ENCODE measurements at places on chromosomes 11 and 22.

GRCh38 chr22:21657360-21658032 lies 8.3 kb upstream of the PPIL2 start:
- DNase-seq: peak; percentile 50

DNA sequence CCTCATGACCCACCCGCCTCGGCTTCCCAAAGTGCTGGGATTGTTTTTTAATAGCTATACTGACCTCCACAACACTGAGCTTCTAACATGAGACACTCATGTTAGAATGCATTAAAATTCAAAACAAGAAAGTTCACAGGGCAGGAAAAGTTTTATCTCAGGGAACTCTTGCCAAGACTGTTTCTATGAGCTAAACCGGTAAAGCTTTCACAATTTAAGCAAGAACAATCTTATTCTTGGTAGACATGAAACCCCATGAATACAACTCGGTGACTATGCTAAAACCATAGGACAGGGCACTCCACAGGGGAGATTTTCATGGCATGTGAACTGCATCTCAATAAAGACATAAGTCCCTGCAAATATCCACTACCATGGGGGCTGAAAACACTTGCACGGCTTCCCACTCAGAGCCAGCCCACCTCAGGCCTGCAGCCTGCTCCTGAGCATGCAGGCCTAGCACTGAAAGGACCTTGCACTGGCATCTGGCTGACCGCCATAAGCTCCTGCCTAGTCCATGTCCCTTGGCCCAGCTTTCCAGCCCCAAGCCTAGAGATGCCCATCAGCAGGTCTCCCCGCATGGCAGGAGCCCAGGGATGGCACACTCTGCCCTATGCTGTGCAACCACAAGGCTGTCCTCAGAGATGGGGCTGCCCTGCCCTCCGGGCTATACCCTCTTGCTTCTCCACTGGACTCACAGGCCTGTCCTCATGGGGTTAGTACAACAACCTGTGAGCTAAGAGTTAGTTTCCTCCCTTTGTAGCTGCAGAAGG lies 58.4 kb downstream of the DGCR2 start:
- DNase-seq: no peak

GRCh38 chr11:124760806-124761205 lies 1.3 kb downstream of the ESAM start:
- DNase-seq: no peak

DNA sequence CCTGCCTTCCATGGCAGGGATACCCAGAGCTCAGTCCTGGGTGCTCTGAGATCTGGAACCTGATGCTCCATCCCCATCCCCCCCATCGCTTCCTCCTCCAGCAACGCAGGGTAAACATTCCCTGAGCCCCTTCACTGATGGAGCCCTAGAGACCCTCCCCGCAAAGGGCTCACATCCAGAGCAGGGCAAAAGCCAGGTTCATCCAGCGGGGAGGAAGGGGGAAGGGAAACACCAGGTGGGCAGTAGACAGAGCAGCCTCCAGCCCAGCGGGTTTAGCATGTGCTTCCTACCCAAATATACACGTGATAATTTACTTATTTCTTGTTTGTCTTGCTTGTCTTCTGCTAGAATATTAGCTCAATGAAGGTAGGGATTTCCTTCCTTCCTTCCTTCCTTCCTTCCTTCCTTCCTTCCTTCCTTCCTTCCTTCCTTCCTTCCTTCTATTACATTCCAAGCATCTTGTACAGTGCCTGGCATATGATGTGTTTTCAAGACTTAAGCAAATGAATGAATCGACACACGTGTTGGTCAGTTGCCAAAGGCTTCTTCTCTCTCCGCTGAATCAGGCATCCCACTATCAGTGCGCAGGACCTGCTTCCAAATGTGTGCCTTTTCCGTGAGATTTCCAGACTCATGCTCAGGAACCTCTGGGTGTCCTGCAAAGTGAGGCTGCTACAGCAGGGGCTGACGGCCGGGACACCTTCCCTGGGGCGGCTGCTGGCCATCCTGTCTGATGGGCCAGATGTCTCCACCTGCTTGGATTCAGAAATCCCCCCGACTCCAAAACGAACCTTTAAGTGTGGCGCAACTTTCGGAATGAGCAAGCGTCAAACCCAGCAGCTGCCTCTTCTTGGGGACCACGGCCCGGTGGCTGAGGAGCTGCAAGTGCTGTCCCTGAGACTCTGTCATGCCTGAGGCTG lies 955.1 kb downstream of the BRD1 start:
- DNase-seq: no peak

DNA sequence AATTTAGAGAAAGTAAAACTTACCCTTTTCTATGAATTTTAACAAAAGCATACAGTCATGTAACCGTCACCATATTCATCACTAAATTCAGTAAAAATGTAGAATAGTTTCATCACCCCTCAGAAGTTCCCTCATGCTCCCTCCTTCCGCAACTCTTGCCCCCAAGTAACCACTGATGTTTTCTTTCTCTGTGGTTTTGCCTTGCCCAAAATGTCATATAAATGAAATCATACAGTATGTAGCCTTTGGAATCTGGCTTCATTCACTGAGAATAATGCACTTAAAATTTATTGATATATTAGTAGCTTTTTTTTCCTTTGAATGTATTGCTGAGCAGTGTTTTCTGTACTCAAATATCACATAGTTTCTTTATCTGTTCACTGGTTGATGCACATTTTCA lies 60.1 kb downstream of the DCUN1D5 start:
- peak; percentile 98 for DNase-seq

GRCh38 chr11:4626207-4627099 lies 10.8 kb upstream of the OR51D1 start:
- DNase-seq: peak; percentile 54

DNA sequence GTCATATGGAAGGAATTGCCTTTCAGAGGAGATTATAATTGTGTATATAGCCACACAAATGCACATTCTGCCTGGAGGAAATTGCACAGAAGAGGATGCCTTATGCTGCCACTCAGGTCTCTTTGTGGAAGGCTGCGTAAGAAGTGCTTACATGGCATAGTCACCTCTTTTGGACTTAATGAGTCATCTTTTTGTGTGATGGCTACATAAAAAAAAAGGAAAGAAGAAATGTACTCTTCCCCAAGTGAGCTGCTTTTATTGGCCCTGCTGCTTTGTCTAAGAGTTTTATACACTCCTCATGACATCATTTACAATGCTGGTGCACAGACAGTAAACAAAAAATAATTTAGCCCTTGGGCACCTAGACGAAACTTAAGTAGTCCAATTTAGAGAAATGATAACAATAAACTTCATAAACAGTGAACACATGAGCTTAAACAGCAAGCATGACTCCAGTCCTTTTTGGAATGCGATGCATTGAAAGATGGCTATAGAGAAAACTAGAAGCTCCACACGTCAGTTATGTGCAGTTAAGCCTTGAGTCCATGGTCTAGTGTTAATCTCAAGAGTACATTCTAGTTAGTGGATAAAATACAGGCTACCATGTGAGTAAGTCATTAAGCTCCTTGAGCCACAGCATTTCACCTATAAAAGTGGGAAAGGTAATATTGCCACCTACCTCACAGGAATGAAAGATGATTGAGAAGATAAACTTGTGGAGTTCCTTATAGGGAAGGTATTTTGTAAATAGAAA lies 12.0 kb downstream of the CSTPP1 start:
- DNase-seq: peak; percentile 68

DNA sequence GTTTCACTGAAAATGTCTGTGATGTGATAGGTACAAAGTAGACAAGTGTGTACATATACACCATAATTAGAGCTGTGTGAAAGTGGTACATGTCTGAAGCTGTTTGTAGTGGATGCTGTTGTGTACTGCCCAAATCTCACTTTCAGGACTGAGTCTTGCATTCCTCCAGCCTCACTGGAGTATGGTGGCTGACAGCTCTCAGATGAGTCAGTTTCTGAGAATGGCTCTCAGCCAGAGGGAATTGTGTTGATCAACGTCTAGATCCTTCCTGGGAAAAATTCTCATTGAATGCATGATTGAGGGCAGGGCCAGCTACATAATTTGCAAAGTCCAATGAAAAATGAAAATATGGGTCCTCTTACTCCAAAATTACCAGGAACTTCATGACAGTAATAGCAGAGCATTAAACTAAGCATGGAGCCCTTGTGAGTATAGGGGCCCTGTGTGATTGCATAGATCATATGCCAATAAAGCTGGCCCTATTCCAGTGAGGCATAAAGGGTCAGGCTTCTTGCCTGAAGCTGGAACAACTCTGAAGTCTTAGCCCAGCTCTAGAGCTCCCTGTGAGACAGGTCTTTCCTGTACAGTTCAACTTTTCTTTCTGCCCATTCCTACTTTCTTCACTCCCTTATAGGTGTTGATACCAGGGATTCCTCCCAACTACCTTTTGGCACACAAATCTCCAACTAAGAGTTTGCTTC lies 10.8 kb upstream of the CYP2R1 start:
- DNase-seq: peak; percentile 79

GRCh38 chr11:6745465-6746015 lies 26.2 kb downstream of the OR2AG2 start:
- no peak for DNase-seq

- DNase-seq: no peak
These were observed 55.9 kb upstream of the BMAL1 start for GRCh38 chr11:13221722-13222121.

- peak; percentile 42 for DNase-seq
These were observed 86.9 kb upstream of the ANO3 start for GRCh38 chr11:26245046-26245445.

GRCh38 chr11:1567721-1568100 lies 4.4 kb downstream of the DUSP8 start:
- no peak for DNase-seq

DNA sequence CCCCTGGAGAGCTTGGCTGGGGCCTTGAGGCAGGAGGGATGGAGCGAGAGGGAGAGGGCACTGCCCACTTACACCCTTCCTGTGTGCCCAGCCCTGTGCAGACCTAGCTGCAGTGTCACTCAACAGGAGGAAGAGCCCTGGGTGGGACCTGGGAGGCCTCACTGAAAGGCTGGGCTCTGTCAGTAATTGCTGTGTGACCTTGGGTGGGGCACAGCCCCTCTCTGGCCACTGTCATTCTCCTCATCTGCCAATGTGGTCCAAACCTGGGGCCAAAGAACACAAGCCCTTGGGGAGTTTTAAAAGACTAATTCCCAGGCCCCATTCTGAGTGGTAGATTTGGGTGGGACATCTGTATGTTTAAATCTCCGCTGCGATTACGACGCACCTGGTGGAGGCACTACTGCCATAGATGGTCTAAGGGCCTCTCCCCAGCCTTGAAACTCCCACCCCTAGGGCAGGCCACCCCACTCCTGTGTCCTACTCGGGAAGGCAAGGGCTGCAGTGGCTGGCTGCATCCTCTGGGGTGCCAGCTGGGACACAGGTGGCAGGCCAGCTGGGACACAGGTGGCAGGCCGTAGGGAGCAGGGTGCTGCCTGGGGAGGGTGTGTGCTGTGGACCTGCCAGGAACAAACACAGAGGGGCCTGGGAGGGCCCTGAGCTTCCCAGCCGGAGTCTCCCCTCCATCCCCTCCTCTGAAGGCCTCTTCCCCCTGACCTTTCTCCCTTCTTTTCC lies 12.3 kb upstream of the SOX10 start:
- DNase-seq: no peak

GRCh38 chr22:20175597-20175900 lies 24.7 kb upstream of the CCDC188 start:
- DNase-seq: peak; percentile 40

- no peak for DNase-seq
These were observed 5.9 kb downstream of the SLC17A6 start for GRCh38 chr11:22344081-22344480.

GRCh38 chr11:64007160-64007628 lies 21.0 kb downstream of the OTUB1 start:
- DNase-seq: peak; percentile 54

DNA sequence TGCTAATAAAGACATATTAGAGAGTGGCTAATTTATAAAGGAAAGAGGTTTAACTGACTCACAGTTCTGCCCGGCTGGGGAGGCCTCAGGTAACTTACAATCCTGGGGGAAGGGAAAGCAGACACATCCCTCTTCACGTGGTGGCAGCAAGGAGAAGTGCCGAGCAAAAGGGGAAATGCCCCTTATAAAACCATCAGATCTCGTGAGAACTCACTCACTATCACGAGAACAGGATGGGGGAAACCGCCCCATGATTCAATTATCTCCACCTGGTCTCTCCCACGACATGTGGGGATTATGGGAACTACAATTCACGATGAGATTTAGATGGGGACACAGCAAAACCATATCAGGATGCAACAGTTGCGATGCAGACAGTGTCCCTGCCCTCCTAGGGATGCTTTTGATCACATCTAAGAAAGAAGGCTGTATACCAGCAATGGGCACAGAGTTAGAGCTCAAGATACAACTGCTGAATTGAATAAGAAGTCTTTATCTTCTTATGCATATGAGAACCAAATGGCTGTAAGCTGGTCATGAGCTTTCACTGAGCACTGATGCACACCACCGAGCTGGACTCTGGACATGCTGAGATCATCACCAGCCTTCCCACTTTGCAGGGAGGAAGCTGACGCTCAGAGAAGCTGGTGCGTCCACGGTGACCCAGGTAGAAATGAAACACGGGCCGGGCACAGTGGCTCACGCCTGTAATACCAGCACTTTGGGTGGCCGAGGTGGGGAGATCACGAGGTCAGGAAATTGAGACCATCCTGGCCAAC lies 255.2 kb downstream of the MN1 start:
- DNase-seq: no peak

- DNase-seq: peak; percentile 77
These were observed 9.5 kb downstream of the FOLR3 start for GRCh38 chr11:72144807-72145565.

GRCh38 chr22:40586781-40587180 lies 49.7 kb downstream of the MRTFA start:
- DNase-seq: no peak

- no peak for DNase-seq
These were observed 2.7 kb downstream of the BCL2L13 start for GRCh38 chr22:17641269-17641668.

GRCh38 chr22:39943953-39944872 lies 16.0 kb upstream of the TMA7B start:
- DNase-seq: no peak

- DNase-seq: no peak
These were observed 10.7 kb upstream of the FAM83F start for GRCh38 chr22:39984006-39984405.

DNA sequence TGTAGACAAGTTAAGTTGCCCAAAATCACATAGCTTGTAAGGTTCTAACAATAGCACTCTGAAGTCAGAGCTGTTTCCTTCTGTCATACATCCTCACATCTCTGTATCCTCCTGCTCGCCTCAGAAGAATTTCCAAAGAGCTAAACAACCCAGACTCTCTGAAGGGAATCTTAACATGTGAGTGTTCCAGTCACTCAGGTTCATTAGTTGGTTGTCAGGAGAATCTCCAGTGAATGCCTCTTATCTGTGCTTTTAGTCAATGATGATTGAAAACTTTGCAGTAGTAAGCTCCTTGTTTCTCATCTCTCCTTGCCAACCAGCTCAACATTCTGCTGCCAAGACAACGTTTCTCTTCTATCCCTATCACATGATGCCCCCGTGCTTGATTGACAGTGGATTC lies 195.5 kb downstream of the C11orf91 start:
- no peak for DNase-seq

DNA sequence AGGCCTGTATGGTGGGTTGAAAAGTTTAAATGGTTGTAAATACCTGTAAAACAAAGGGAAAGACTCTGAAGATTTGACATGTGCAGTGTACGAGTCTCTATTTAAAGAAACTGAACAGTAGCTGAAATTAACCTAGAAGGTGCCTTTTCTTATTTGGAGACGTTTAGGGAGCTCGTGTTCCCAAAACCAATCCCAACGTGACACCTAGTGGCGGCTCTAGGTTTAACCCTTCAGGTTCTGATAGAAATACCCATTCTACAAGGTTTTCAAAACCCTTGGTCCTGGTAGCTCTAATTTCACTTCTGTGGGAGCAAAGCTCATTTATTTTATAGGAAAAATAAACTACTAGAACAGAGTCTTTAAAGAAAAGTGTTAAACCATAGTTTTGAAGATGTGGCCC lies 258.3 kb downstream of the LRRC4C start:
- DNase-seq: peak; percentile 64
